ENCODE measurements at places on chromosomes 2 and 18.

- no peak for DNase-seq
Measured at GRCh38 chr18:8279346-8279745, 329.9 kb upstream of the RAB12 start.

DNA sequence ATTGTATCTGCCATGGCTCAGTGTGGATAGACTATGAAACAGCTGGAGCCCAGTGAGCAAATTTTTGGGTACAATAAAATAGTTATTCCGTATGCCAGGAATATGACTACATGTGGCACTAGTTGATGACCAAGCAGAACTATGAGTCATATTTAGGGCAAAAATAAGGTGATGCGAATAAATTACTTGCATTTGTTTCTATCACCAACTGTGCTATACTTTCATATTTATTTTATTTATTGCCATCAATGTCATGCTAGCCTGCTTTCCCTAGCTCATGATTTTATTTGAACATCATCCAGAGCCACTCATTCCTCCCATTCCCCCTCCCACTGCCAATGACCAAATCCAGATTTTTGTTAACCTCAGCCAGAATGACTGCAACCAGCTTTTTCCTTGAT lies 13.3 kb upstream of the FAP start:
- DNase-seq = peak; percentile 24

DNA sequence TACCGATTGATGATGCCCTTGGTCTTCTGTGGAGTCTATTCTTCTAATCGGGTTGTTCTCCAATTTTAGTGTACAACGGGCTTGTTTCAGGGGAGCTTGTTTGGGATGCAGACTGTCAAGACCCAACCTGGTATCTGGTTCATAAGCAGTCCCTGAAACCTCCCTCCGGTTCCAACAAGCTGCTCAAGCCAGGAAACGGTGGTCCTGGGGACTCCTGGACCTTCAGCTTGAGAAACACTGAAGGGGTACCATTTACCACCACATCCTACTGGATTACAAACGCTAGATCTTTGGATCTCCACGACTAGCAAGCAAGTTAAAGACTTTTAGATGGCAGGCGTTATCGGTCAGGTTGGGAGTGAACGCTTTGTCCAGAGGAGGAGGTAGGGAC lies 2.0 kb downstream of the BCL2 start:
- DNase-seq = no peak

DNA sequence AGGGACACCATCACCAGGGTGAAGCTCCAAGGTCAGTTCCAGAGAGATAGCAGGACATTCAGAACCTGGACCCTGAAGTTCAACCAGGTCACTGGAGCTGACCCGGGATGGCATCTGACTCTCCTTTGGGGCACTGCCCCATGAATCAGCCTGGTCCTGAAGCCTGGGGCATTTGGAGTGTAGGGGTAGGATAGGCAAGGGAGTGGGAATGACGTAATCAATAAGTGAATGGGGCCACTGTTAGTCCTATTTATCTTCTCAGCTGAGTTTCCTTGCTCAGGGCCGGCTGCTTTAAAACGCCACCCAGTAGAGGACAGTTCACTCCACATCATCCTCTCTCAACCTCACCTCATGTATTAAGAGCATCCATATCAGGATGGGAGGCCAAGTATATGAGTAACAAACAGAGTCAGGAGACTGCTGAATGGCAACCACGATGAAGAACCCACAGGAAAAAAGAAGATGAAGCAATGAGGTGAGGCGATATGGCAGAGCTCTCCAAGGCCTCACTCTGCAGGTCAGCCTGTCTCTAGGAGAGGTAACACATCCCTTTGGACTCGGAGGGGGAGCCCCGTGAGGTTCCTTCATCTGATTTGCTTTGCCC lies 1.8 kb upstream of the RFX8 start:
- no peak for DNase-seq

DNA sequence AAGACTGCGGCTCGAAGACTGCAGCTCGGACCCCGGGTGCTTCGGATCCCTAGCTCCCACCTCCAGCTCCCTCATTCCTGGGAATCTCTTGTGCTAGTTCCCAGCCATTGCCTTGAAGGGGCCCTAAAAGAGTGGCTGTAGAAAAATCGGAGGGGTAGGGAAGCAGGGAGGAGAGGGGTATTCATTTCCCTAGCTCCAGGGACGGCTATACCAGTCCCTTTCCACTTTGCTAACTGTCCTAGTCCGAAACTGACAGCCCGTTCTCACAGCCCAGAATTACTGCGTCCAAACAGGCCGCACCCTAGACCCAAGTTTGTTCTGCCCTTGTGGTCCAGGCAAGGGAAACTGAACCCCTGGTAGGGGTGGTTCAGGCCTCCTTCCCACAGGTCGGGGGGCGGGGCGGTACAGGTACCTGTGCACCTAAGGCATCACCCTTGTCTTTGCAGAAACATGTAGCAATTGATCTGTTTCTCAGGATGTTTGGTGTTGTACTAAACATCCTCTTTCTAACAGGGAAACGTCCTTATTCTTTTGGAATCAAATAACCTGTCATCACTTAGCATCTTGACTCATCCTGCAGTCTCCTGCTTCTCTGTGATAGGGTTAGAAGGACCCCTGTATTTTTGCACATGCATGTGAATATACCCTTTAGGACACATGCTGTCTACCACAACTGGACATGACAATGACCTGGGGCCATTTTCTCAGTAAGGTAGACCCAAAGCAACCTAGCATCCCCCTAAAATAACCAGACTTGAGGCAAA lies 4.0 kb downstream of the EMX1 start:
- DNase-seq = no peak

- DNase-seq = no peak
Measured at GRCh38 chr2:101125374-101125773, 25.8 kb downstream of the TBC1D8 start.

- DNase-seq = no peak
Measured at GRCh38 chr2:241989074-241989473, 119.5 kb downstream of the RTP5 start.

- no peak for DNase-seq
Measured at GRCh38 chr2:36031471-36031870, 324.1 kb upstream of the CRIM1 start.

DNA sequence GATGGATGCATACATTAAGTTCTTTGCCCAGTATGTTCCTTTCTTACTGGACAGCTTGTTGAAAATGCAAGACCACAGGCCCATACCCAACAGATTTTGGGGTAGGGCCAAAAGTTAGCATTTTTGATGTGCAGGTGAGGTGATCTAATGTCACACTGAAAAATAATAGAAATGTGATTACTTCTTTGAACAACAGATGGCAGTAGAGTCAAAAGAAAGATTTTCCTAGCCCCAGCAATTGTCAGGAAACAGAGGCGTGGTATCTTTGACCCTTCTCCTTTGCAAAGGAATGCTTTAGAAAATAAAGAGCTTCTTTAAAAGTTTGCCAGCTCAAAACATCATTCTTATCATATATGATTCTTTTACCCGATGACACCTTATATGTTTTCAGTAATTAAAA lies 343.6 kb upstream of the SYT4 start:
- DNase-seq = peak; percentile 36

DNA sequence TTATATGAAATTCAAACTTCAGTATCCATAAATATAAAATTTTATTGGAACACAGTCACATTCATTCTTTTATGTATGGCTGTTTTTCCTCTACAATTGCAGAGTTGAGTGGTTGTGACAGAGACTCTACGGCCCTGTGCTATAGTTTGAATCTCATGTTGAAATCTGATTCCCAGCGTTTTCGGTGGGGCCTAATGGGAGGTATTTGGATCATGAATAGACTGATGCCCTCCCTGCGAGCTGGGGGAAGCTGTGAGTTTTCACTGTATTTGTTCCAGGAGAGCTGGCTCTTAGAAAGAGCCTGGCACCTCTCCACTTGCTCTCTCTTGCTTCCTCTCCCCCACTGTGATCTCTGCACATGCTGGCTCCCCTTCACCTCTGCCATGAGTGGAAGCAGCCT lies 1.7 kb downstream of the PFN4 start:
- DNase-seq = no peak

- DNase-seq = peak; percentile 8
Measured at GRCh38 chr2:9002637-9003365, 683 bp downstream of the MBOAT2 start.

GRCh38 chr2:143390171-143390570 lies 261.0 kb downstream of the ARHGAP15 start:
- no peak for DNase-seq

DNA sequence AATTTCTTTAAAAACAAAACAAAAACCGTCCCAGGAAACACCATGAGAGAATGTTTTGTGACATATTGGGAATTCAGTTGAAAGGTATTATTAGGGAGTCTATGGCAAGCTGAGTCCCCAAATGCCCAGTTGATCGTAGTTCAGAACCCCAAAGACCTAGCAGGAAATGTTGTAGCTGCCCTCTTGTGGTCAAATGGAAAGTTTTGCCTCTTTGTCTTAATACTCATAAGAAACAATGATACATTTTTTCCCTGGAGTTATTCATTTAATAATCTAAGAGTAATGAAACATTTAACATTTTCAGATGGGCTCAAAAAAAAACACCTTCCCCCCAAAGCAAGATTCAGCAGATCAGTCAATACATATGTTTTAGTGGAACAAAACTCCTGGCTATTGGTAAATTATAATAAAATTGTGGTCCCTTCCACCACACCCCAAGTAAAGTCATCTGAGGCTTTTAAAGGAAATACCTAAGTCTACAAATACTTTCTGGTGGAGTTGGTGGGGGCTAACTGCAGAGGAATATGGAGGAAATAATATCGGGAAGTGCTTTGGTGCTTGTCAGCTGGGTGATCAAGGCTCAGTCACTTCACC lies 37.8 kb upstream of the EFEMP1 start:
- DNase-seq = peak; percentile 57

GRCh38 chr2:12066116-12066515 lies 319.7 kb downstream of the LPIN1 start:
- DNase-seq = no peak

DNA sequence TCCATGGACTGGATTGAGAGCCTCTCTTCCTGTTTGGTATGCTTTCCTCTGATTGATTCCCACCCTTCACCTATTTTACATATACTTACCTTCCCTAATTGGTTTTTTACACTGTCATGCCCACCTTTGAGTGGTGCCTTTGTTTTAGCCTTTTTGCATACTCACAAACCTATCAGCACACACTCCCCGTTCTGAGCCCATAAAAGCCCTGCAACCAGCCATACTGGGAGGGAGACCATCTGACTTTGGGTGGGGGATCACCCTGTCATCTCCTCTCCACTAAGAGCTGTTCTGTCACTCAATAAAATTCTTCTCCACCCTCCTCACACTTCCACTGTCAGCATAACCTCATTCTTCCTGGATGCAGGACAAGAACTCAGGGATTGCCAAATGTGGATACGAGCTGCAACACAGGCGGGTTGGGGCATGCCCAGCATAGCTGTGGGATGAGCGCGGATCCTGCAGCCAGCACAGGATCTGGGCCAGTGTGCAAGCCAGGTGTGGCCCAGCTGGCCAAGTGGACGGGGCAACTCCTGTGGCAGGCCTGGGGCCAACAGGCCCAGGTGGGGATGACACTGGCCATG lies 9.4 kb upstream of the MOB1A start:
- DNase-seq = no peak

- DNase-seq = no peak
Measured at GRCh38 chr2:241854342-241855244, 4.1 kb downstream of the PDCD1 start.

DNA sequence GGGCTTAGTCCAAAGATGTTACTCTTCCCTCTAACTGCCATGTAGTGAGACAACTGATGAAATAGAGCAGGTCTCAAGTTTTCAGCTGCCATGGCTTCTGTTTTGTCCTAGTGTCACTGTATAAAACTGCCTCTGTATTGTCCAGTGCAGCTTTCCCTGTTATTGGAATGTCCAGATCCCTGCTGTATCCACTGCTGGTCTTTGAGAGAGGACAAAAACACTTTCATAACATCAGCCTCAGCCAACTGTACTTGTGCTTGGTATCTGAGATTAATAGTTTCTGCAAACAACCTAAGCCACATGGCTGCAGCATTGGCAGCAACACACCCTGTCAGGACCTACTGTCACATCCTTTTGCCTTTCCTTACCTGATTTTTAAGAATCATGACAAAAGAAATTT lies 480.2 kb downstream of the LPIN1 start:
- DNase-seq = no peak

- no peak for DNase-seq
Measured at GRCh38 chr18:73551211-73551610, 596.4 kb downstream of the FBXO15 start.

- DNase-seq = no peak
Measured at GRCh38 chr2:42101206-42102023, 53.6 kb downstream of the PKDCC start.

DNA sequence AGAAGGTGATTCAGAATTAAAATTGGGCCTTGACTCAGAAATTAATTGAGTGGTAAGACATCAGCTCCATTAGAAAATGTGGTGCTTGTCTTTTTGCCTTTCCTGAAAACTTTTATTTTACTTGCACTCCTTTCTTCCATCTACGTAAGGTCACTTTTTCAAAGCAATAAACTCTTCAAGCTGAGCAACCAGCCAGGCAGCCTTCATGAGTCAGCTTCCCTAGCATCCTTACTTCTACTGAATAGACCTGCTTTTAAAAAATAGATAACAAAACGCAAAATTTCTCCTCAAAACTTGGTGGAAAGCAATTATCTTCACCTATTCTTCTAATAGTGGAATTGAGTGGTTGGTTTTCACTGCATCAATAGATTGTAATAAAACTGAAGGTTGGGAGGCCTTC lies 504.2 kb downstream of the ARHGAP15 start:
- DNase-seq = no peak

GRCh38 chr2:10978090-10978670 lies 66.4 kb downstream of the KCNF1 start:
- DNase-seq = no peak

DNA sequence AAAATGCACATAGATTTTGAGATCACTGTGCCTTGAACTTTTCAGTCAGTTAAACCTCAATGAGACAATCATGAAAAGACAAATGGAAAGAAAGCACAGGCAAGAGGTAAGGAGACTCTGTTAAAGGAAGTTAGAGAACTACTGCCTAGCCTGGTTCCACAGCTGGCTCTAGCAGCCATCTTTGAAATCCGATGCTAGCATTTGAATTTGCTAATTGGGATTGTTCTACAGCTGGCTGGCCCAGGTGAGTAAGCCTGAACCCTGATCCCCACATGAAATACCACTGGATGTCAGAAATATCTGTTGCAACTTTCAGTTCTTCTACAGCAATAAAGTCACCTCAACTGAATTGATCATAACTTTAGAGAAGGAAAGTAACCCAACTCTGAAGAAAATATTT lies 315.2 kb upstream of the CHAC2 start:
- no peak for DNase-seq

GRCh38 chr18:75257605-75258004 lies 47.0 kb downstream of the TSHZ1 start:
- no peak for DNase-seq

GRCh38 chr18:7084080-7085065 lies 33.2 kb downstream of the LAMA1 start:
- DNase-seq = no peak

DNA sequence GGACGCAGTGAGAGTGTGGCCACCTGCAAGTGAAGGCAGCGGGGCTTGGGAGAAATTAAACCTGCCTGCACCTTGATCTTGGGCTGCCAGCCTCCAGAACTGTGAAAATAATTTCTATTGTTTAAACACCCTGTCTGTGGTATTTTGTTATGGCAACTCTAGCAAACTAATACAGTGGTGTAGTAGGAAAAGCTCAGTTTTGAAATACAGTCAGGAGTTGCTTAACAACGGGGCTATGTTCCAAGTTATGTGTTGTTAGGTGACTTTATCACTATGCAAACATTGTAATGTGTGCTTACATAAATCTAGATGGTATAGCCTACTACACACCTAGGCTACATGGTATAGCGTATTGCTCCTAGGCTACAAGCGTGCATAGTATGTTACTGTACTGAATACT lies 93.4 kb upstream of the FN1 start:
- DNase-seq = no peak

GRCh38 chr2:144426981-144427479 lies 92.9 kb downstream of the ZEB2 start:
- DNase-seq = no peak

Data from suppressor macrophage (primary cell).